GM10248 (cell line): ENCODE measurements at places on chromosomes 7 and 10.

GRCh38 chr7:10939237-10939910 lies 34.3 kb upstream of the PHF14 start:
- DNase-seq: no peak

GRCh38 chr10:9853405-9854355 lies 1164.0 kb upstream of the CELF2 start:
- DNase-seq: no peak

DNA sequence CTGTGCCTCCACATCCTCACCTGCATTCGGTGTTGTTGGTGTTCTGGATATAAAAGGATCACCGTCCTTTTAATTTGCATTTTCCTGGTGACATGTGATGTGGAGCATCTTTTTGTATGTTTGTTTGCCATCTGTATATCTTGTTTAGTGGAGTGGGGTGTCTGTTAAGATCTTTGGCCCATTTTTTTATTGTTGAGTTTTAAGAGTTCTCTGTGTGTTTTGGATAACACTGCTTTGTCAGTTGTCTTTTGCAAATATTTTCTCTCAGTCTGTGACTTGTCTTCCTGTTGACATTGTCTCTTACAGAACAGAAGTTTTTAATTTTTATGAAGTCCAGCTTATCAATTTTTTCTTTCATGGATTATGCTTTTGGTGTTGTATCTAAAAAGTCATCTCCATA lies 38.5 kb downstream of the DYNC2I1 start:
- no peak for DNase-seq

DNA sequence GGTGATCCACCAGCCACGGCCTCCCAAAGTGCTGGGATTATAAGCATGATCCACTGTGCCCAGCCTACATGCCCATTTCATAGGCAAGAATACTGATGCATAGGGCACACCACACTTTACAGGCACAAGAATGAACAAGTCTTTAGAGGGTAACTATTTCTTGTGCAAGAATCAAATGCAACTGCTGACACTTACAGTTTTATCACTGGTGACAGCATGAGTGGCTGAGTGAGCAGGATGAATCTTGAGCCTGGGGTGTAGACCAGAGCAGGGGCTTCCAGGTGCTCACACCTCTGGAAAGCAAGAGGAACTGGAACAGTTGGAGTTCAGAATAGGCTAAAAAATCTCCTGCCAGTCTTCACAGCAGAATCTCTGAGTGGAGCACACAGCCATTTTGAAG lies 287.5 kb downstream of the KCNMA1 start:
- no peak for DNase-seq

DNA sequence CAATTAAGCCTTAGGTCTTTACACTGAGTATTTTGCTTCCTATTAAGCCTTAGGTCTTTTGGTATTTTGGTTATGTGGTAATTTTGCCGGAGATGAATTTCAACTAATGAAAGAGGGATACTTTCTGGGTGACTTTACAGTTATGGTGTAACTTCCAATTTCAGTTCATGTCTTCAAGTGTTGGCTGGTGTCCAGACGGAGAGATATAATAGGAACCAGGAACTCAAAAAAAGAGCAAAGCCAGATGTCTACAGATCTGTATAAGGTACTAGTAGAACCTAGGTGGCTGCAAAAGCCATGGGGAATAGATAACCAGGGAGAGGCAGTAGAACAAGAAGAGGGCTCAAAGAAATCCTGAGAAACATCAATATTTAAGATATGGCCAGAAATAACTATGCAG lies 12.3 kb downstream of the ERCC6 start:
- no peak for DNase-seq

DNA sequence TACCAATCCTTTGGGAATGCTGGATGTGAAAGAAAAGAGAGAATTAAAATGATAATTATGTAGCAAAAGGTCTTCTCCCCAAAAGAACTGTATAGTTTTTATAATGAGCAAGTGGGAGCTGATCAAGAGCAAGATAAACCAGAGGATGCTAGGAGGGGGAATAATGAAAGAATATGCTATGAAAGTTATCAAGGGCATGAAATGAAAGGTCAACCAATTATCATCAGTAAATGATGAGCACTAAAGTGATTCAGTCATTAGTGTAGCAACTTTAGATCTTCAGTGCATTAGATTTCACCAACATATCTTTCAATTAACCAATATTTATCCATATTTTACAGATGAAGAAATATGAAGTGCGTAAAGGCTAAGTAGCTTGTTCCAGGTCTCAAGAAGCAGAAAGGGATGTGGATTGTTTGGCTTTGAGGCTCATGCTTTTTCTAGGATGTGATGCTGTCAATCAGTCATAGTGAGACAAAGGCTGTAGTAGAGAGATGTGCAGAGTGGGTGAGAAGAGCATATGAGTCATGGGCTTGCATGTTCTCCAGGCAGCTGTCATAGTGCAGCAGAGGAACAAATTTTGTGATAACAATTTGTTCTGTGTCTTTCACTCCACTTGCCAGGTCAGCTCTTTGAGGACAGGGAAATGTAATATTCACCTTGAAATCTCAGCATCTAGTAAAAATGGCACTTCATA lies 5.7 kb upstream of the OR2F2 start:
- no peak for DNase-seq

- no peak for DNase-seq
Observed at GRCh38 chr7:15370441-15370840, 191.4 kb downstream of the AGMO start.

- DNase-seq: no peak
Observed at GRCh38 chr10:3665316-3665908, 119.6 kb downstream of the KLF6 start.
